GM12891 (cell line): ENCODE measurements at places on chromosomes 11 and 22.

- no peak for DNase-seq
These were observed 109.3 kb downstream of the CTTN start for GRCh38 chr11:70507466-70508230.

DNA sequence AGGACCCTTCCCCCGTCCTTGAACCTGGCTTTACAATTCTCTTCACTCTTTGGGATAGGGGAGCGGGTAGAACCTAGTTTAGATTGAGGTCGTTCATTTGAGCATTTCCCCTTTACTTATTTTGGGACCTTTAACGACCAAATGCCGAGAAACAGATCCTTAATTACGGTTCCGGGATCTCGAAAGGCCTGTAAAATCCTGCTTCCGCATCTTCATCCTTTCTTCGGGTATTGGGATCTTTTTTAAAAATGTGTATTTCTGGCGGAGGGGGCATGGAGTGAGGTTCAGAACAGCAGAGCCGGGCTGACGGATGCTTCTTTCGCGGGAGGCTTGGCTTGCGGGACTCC, 395 bp upstream of the HIPK3 start:
- DNase-seq, result no peak

GRCh38 chr22:26979294-26979693, 321.9 kb downstream of the MIAT start:
- no peak for DNase-seq

DNA sequence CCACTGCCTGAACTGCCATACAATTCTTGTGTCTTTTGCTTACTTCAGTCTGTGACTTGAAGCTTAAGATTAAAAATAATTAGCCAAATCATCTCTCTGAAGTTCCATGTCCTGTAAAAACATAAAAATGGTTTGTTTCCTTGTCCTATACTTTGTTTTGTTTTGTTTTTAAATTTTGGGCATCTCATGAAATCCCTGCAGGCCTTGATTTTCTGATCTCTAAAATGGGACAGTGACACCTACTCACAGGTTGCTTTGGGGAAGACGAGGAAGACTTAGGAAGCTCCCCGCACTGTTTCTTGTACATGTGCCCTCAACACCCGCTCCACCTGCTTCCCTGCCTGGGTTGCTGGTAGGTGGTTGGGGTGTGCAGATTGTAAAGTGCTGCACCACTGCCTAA, 38.9 kb downstream of the TSPAN18 start:
- no peak for DNase-seq

GRCh38 chr11:122099374-122100036, 16.5 kb downstream of the BLID start:
- DNase-seq, result no peak

GRCh38 chr11:128803449-128804245, 63.4 kb downstream of the KCNJ1 start:
- no peak for DNase-seq

- no peak for DNase-seq
These were observed at the start of gene APOC3 for GRCh38 chr11:116829525-116830183. Gene APOC3 (plus strand): TSS chr11:116829907. CDS start chr11:116830583, 676 bp downstream.

DNA sequence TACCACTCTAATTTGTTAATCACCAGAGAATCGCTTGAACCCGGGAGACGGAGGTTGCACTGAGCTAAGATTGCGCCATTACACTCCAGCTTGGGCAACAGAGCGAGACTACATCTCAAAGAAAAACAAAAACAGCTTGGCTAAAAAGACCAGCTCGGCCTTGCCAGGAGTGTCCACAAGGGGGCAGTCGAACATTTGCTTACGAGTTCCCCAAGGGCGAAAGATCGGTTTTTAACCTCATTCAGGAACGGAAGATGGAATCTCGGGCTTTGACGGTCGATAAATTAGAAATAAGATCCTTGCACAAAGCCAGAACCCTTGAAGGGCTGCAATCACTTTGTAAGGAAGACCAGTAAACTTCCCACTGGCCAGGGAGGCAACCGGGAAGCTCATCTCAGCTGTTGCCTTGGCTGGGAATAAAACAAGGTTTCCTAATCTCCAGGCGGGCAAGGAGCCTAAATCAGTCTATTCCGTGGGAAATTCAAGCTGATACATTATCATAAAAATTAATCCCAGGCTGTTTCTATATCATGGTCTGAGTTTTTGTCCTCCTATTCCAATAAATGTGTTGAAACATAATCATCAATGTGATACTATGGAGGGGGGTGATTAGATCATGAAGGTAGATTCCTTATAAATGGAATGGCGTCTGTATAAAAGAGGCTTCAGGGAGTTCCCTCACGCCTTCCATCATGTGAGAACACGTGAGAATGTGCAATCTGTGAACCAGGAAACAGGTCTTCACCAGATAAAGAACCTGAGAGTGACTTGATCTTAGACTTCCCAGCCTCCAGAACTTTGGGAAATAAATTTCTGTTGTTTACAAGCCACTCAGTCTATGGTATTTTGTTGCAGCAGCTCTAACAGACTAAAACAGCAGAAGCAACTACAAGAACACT, 14.9 kb upstream of the SLC29A2 start:
- no peak for DNase-seq

GRCh38 chr22:48198489-48199459, 1436.3 kb downstream of the TBC1D22A start:
- DNase-seq, result no peak

DNA sequence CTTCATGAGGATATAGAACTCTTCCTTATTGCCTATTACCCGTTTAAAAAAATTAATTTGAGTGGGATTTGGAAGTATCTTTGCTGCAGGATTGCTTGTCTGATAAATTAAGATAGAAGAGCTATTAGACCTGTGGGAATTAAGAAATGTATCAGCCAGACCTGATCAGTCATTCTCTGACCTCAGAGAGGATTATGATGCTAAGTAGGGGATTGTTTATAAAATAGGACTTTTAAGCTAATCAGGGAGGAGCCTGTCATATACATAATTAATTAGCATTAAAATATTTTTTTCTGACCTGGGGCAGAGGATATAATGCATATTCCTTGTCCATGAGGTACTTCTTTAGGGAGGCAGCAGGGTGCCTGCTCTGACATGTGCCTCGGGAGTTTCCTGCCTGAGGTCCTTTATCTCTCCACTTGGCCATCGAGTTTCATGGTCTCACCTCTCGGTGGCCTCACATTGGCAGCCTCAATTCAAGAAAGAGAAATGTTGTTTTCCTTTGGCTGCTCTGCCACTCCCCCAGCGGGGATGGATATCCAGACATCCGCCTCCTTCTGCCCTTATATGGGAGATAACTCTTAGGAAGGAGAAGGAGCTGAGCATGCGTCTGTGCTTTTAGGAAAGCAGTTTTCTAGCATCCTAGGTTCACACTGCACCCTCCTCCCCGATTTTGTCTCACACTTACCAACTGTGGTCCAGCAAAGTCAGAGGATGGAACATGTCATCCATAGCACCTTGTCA, 41.1 kb downstream of the DIXDC1 start:
- no peak for DNase-seq

DNA sequence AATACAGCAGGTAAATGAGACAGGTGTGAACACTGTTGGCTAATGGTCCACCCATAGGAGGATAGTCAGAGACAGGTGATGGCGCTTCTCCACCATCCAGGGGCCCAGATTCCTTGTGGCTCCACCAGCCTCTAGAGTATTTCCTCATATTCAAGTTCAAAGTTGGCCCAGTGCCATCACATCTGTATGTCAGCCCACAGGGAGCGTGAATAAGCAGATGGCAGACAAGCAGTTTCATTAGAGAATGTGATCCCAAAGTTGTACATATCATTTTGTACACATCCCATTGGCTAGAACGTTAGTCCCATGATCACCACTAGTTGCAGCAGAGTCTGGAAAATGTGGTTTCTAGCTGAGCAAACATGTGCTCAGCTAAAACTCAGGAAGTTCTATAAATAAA, 11.0 kb upstream of the CWF19L2 start:
- DNase-seq, result no peak

DNA sequence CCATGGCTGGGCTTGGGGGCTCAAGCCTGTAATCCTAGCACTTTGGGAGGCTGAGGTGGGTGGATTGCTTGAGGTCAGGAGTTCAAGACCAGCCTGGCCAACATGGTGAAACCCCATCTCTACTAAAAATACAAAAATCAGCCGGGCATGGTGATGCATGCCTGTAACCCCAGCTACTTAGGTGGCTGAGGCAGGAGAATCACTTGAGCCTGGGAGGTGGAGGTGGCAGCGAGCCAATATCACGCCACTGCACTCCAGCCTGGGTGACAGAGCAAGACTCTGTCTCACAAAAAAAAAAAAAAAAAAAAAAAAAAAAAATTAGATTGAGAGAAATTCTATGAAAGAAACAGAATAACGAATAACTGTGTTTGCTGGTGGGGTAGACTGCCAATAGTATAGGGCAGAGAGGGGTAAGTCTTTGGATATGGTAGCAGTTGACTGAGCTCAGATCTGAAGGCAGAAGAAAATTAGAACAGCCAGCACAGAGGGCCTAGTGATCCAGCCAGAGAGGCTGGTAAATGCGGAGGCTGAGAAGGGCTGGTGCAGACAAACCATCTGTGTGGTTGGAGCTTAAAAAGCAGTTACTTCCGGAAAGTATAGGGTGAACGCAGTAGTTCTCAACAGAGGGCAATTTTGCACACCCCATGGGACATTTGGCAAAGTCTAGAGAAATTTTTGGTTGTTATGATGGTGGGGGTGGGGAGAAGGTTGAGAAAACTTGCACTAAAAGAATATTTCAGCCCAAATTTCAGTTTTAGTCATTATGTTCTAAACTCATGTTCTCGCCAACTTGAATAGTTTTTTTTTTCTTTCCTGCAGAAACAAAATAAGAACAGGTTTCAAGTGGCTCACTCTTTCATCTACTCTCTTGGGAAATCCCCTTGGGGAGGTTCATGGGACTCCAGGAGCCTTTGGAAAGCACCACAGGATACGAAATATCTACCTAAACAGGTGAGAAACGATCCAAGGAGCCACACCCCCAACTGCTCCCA, 1.6 kb upstream of the HORMAD2 start:
- DNase-seq, result no peak

DNA sequence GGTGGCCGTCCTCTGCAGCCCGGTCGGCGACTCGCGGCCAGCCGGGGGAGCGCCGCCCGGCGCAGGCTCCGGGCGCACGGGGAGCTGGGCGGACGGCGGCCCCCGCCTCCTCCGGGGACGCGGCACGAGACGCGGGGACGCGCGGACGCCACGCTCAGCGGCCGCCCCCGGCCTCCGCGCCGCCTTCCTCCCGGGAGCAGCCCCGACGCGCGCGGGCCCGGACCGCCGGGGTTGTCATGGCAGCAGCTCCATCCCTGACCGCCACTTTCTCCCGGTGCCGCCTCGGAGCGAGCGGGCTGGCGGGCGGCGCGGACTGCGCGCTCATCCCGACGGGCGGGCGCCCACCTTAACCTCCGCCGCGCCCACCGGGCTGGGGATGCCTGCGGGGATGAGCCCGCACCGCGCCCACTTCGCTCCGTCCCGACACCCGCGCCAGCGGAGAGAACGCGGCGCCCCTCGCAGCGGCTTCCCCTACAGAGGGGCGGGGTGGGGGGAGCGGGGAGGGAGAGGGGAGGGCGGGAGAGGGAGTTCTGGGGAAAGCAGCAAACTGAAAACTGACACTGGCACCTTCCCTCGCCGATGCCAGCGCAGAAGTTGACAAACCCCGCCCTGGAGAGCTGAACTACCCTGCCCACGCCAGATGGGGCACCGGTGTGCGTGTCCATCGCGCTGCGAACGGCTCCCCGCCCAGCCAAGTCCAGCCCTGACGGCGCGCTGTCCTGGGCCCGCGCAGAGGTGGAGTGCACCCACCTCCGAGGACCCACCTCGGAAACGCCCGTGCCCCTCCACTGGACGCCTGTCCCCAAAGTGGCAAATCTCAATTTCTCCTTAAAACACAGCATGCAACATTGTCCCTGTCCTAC, 588.4 kb downstream of the OPCML start:
- DNase-seq, result no peak

GRCh38 chr11:64007160-64007628, 21.0 kb downstream of the OTUB1 start:
- DNase-seq, result no peak

DNA sequence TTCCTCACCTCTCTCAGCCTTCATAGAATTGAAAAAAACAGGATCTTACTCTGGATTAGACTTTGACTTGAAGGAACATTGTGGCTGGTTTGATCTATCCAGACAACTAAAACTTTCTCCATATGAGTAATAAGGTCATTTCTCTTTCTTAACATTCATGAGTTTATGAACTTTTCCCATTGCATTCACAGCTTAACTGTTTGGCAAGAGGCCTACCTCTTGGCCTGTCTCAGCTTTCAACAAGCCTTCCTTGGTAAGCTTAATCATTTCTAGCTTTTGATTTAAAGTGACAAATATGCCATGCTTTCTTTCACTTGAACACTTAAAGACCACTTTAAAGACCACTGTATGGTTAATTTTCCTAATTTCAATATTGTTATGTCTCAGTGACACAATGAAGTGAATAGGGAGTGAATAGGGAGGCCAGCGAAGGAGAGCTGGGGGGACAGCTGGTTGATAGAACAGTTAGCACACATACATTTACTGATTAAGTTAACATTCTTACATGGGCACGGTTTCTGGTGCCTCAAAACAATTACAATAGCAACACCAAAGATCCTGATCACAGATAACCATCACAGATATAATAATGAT, 17.0 kb downstream of the IMMP1L start:
- DNase-seq, result no peak

- DNase-seq, result no peak
These were observed 3.6 kb upstream of the SORL1 start for GRCh38 chr11:121448431-121448941.

DNA sequence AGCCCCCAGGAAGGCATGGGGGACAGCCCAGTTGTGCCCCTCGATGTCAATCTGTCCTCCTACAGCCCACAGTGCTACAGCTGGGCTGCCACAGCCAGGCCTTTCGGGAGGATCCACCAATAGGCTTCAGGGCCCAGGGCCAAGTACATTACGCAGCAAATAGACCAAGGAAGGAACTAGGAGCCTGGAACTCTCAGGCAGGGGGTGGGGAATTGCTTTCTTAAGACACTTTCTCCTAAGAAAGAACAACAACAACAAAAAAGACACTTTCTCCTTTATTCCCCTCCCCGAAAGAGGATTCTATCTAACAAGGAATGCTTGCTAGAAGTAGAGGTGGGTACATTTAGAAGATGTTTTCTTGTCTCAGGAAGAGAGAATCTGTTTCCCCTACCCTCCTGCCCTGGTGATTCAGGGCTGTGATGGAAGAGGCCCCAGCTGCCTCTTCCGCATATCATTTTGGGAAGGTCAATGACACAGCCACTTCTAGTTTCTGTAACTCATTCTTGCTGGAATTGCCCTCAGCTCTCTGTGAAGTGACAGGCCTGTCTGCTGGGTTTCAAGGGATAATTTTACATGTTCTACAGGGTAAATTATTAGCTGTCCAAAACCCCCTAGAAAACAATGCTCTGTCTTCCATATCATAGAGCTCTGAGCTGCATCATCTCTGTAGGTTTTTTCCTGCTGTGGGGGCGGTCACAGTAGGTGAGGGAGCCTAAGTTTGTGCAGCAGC, 6.0 kb upstream of the MALAT1 start:
- no peak for DNase-seq

- no peak for DNase-seq
These were observed 5.8 kb downstream of the PITPNB start for GRCh38 chr22:27913162-27913741.

- DNase-seq, result no peak
These were observed 39.5 kb downstream of the ARFGAP3 start for GRCh38 chr22:42817556-42817955.

GRCh38 chr11:18611196-18611595, 11.6 kb downstream of the MISFA start:
- no peak for DNase-seq
